GM04503 (cell line): ENCODE measurements at places on chromosomes 4 and X.
A peak's percentile ranks its signal among the peaks of the same experiment; 100 is the strongest.

DNA sequence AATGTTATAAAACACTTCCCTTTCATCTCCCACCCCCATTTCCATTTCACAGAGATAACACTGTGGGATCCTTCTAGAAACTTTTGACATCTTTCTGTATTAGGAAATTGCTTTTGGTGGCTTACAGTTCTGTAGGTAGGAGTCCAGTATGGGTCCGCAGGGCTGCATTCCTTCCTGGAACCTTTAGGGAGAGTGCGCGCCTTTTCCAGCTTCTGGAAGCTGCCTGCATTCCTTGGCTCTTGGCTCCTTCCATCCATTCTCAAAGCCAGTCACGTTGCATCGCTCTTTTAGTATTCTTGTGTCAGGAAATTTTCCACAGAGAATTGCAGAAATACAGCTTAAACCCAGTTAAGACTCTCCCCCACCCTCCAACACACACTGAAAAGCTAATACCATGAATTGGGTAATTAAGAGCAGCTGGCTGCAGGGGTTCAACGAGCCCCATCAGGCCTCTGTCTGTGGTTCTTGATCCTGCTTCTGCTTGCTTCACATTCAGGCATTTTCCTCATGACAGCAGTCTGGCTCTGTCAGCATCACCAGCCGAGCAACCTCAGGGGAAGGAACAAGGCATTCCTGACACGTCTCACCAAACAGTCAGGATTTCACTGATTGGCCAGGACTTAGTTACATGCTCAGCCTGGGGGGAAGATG lies 48.8 kb downstream of the SEPTIN11 start:
- DNase-seq = no peak

DNA sequence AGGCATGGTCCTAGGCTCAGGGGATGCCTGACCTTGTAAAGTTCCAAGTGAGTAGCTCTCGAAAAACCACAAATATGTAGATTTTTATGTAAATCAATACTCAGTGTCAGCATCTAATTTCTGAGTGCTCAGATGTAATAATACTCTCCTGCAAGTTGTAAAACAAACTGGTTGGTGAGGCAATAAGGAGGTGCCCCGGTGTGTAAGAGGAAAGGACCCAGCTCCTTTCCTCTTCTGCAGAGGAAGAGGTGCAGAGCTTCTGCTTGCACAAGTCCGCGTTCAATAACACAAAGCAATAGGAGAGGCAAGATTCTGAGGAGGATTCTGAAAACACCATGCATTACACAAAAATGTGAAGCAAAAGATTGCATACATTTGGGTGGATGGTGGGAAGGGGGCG lies 43.6 kb upstream of the ENPP6 start:
- no peak for DNase-seq

DNA sequence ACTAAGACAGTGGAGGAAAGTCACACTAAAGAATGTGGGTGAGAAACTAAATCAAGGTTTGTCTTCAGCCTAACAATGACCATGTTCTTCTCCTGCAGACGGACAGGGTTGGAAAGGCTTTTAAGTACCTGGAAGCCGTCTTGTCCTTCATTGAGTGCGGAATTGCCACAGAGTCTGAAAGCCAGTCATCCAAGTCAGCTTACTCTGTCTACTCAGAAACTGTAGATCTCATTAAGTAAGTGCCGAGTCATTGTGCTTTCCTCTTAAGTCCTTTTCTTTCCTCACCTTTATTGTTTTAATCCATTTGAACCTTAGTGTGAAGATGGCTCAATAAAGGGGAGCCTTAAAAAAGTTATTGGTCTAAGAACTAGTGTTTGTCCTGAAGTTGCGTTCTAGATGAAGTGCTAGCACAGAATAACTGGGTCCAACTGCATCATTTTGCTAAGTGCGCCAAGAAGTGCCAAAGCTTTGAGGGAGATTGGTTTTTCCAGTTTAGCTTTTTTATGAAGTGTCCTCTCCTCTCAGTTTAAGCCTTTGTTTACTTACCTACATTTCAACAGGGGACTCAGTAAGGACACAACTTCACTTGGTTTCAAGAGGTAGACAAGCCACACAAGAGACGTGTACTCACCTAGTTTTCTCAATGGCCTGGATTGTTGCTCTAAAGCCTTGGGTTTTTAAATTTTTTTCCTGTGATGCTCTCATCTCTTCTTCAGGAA lies 89.3 kb downstream of the KLHL8 start:
- no peak for DNase-seq

- no peak for DNase-seq
These were observed 25.3 kb downstream of the APBB2 start for GRCh38 chr4:41189076-41189475.

GRCh38 chr4:173990126-173990868 lies 293.2 kb downstream of the FBXO8 start:
- DNase-seq = peak; percentile 11
